Esophagus squamous epithelium (tissue), 5 donors: ENCODE measurements at places on chromosomes 3 and 15.

- DNase-seq: no peak
Observed at GRCh38 chr15:49692514-49693090, 71.8 kb downstream of the DTWD1 start.

GRCh38 chr3:144645300-144645699, 673.7 kb downstream of the DIPK2A start:
- no peak for DNase-seq

- no peak for DNase-seq
Observed at GRCh38 chr3:44114142-44114541, 127.5 kb upstream of the TOPAZ1 start.

GRCh38 chr15:97972366-97972765, 11.9 kb downstream of the ARRDC4 start:
- no peak for DNase-seq

GRCh38 chr15:47736143-47736786, 19.0 kb downstream of the SEMA6D start:
- no peak for DNase-seq

DNA sequence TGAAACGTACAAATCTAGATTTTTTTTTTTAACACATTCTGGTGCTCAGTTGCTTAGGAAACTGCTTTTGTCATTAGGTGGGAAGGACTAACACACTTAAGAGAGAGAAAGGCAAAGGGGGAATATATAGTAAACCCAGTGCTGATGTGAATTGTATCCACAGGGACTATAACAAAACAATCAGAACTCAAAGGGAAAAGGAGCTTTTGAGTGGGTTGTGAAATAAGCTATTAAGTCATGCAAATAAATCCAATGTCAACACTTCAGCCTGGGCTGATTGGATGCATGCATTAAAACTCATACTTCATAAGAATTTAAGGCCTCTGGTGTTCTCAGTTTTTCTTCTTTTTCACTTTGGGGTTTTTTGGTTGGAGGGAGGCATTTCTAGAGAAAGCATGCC, 628.9 kb downstream of the FHIT start:
- no peak for DNase-seq

DNA sequence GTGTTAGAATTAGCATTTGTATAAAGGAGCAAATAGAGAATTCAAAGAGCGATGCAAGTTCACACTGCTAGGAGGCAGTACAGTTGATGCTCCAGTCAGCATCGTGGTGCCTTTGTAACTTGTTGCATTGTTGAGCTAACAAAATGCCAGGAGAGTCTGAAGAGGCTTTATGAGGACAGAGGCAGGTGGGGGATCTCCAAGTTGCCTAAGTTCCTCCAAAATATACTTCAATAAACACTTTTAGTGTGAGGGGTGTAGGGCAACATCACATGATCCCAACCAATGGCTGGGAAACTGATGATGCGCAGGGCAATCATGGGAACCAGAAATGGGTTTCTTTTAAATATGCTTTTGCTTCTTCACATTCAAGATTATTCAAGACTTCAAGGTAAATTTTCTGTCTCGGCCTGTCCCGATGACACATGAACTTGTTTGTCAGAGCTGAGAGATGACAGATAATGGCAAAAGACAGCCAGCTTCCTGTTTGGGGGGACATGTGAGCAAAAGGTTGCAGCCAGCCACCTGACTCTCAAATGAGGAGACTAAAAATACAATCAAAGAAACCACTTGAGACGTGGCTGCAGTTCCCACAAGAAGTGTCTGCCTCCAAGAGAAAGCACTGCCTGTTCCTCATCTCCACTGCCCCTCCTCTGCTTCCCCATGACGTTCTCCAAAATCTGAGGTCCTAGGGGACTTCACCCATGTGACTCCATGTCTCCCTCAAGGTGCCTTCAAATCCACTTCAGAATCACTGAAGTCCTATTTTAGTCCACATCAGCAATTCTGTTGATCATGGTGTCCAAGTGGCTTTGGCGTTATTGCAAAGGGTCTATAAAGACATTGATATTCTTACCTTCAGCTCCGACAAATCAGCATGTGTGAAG, 39.3 kb downstream of the KLHL6 start:
- DNase-seq: no peak

DNA sequence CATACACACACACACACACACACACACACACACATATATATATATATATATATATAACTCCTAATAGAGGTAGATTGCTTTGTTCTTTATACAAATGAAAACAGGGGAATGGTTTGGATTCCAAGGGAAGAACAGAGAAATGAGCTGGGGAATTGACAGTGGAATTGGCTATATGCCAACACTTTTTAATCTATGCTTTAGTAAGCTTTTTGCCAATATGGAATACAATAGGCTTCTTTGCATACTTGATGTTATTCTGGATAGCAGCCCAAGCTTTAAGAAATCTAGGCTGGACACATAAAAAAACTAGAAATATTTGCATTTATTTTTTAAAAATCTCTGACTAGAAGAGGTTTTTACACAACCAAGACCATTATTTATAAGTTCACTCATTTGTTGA, 334.2 kb upstream of the MDFIC2 start:
- no peak for DNase-seq

- DNase-seq: no peak
Observed at GRCh38 chr15:93247466-93248121, 158.6 kb upstream of the RGMA start.

DNA sequence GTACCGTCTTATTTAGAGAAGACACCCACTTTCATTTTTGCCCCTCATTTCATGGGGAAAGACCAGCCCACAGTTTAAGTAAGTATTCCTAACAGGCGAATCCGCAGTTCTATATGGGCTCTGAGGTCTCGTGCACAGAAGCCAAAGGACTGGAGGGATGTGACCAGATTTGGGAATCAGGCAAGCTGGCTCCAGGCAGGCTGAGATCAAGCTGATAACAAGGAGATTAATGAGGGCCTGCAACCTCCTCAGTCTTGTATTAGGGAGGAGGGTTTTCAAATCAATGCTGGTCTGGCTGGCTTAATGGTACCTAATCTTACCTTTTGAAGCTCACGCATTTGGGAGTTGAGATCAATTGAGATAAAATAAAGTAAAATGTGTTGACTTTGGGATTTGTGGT, 15.3 kb downstream of the ST8SIA2 start:
- no peak for DNase-seq

GRCh38 chr3:50657816-50658215, 16.9 kb upstream of the DOCK3 start:
- DNase-seq: no peak

- no peak for DNase-seq
Observed at GRCh38 chr15:57403017-57403416, 26.7 kb downstream of the CGNL1 start.

DNA sequence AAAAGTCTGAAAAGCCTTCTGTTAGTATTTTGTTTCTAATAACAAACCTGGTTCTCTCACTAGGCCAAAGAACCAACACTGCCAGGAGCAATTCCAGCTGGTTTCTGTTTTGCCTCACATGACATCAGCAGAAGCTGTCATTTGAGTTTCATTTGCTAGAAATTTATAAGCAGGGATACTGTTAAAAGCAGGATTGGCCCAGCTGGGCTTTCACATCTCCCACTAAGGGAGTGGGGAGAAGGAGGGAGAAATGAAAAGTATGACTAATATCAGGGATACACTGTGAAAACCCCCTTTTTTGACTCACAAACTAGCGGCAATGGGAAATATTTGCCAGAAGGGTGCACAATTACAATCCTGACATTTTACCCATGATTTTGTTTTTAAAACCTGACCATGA, 5.3 kb downstream of the CCDC80 start:
- no peak for DNase-seq

DNA sequence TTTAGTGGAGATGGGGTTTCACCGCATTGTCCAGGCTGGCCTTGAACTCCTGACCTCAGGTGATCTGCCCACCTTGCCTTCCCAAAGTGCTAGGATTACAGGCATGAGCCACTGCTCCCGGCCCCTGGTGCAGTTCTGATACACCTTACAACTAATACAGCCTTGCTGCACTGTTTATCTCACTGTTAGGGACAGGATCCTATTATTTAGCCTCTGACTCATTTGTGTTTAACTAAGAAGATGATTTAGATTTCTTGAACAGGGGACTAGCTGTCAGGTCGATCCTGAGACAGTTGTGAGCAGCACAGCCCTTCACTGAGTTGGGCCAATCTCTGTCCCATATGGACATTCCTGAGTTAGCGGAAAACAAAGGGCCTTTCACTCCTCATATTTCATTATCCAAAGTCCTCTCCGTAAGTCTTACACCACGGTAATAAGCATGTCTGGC, 19.2 kb downstream of the GYG1 start:
- no peak for DNase-seq

- no peak for DNase-seq
Observed at GRCh38 chr3:75248974-75249373, 415.2 kb upstream of the FRG2C start.

DNA sequence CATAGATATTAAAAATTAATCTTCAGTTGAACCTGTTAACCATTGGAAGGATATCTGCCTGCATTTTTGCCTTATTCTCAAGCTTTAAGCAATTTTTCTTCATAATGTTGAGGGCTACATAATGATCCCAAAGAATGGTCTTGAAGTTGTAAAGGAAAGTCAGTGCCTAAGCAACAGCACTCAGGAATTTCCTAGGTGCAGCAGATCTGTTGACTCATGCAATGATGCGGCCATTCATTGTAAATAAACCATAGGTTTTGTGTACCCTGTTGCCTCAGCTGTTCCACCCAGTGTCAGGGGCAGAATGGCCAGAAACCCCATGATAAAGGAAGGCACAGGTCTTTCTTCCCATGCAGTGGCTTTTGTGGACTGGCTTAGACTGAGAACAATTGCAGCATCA, 78.4 kb upstream of the TRIM42 start:
- DNase-seq: no peak

- no peak for DNase-seq
Observed at GRCh38 chr3:86989006-86989405, 1.9 kb downstream of the VGLL3 start.

- DNase-seq: no peak
Observed at GRCh38 chr3:111903067-111903511, 44.0 kb downstream of the PHLDB2 start.

- no peak for DNase-seq
Observed at GRCh38 chr15:90870354-90871138, 2.2 kb downstream of the FURIN start.

- no peak for DNase-seq
Observed at GRCh38 chr15:36841193-36841592, 259.2 kb downstream of the MEIS2 start.

- DNase-seq: no peak
Observed at GRCh38 chr3:3196148-3196861, 16.8 kb upstream of the CRBN start.

GRCh38 chr3:179149951-179150350, 1.8 kb downstream of the PIK3CA start:
- DNase-seq: no peak

DNA sequence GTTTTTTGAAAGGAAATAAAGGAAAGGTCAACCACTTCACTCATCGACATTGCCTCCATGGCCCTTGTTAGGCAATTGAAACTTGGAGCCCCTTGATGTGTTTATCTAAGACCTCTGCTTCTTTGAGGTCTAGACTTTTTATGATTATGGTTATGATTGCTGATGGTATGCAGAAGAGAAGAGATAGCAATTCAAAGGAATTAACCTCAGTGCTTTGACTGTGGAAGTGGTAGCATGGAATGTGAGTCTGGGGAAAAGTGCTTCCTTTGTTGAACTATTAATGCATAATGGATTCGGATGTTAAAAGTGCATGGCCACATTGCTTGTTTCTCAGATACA, 46.1 kb downstream of the FNDC3B start:
- DNase-seq: no peak

DNA sequence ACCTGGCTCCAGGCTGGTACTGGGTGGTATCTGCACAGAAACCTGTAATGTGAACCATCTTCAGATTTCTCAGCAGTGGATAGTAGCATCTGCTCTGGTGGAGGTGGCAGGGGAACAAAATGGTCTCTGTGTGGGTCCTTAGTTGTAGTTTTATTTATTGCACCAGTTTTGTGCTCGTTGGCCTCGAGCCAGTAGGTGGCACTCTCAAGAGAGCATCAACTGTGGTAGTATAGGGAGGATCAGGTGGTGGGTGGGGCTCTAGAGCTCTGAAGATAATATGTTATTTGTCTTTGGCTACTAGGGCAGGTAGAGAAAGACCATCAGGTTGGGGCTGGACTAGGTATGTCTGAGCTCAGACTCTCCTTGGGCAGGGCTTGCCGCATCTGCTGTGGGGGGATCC, 254.0 kb upstream of the GPR149 start:
- DNase-seq: no peak

- DNase-seq: no peak
Observed at GRCh38 chr15:36936613-36937012, 163.7 kb downstream of the MEIS2 start.

GRCh38 chr15:58329781-58330671, 101.8 kb upstream of the LIPC start:
- DNase-seq: no peak
